Activated CD8-positive, alpha-beta memory T cell treated with anti-CD3 and anti-CD28 coated beads for 48 hours (primary cell): ENCODE measurements at places on chromosomes 4 and X.

- no peak for DNase-seq
Measured at GRCh38 chr4:55407119-55407518, 11.4 kb downstream of the TMEM165 start.

DNA sequence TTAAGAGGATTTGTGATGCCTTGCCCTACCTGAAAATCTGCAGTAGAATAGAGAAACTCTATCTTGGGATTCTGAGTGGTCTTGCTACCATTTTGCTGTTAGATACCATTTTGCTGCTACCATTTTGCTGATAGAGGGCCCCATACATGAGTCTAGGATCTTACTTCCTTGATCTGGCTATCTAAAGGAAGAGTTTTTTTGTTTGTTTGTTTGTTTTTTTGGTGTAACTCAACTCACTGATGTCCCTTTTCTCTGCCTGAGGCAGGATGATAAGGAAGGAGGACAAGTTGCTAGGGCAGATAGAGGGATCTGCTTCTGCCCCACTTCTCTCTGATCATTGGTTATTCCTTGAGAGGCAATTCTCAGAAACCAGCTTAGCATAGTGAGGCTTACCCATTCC, 31.0 kb downstream of the XK start:
- no peak for DNase-seq

DNA sequence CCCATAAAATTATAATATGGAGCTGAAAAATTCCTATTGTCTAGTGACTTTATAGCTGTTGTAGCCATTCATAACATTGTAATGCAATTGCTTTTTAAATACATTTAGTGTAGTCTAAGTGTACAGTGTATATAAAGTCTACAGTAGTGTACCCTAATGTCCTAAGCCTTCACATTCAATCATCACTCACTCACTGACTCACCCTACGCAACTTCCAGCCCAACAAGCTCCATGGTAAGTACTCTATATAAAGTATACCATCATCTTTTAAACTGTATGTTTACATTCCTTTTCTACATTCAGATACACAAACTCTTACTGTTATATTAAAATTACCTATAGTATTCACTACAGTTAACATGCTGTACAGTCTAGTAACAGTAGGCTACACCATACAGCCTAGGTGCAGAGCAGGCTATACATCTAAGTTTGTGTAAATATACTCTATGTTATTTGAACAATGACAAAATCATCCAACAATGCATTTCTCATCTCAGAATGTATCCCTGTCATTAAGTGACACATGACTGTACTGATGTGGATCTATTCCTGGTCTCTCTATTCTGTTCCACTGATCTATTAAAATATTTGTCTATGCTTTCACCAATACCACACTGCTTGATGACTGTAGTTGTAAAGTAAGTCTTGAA, 33.7 kb downstream of the CLOCK start:
- no peak for DNase-seq

DNA sequence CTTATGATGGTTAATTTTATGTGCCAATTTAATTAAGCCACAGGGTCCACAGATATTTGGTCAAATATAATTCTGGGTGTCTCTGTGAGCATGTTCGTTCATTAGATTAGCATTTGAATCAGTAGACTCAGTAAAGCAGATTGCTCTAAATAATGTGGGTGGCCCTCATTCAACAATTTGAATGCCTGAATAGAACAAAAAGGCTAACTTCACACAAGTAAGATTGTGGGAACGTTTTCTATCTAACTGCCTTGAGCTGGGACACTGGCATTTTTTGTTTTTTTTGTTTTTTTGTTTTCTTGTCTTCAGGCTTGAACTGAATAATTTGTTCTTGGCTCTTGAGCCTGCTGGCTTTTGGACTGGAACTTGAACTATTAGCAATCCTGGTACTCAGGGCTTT, 292.4 kb upstream of the SPANXN4 start:
- DNase-seq: no peak

GRCh38 chr4:87031920-87032319, 97.1 kb downstream of the AFF1 start:
- DNase-seq: no peak

DNA sequence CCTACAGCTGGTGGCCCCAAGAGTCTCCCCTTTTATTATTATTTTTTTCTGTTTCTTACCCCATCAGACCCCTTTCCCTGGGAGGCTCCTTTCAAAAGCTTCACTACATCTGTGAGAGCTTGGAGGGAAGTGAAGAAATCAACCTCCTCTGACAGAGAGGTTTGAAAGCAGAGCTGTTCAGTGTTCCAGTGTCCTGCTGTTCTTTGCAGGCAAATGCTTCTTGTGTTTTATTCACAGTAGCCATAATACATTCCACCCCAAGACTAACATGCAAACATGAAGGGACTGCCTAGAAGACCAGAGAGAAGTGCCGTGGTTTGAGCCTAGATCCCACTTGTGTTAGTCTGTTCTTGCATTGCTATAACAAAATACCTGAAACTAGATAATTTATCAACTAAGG, 192.1 kb downstream of the PTTG2 start:
- no peak for DNase-seq

DNA sequence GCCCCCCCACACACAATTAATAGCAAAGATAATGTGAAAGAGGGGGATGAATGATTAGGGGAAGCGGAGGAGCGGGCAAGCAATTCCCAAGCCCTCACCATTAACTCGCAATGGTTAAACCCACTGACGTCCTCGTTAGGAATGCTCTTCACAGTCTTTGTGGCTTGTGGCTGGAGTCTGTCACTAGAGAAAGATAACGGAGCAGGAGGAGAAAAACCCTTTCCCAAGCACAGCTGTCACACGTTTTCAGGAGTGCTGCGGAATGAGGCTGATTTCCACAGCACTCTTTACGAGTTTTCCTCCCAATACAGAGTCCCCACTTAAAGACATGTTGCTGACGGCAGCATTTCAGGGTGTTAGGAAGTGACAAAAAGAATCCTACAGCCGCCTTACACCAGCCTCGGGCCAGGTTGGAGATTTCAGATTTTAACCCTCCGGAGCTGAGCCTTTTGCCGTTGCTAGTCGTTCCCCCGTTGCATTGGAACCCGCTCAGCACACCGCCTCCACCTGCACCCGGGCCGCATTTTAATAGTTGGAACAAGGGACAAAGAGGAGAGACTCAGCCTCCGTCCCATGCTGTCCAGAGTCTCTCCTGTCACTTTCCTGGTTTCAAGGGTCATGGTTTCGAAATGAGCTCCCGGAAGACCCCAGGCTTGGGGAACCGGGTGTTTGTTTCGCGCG, 92.2 kb downstream of the GEMIN8 start:
- DNase-seq: no peak

DNA sequence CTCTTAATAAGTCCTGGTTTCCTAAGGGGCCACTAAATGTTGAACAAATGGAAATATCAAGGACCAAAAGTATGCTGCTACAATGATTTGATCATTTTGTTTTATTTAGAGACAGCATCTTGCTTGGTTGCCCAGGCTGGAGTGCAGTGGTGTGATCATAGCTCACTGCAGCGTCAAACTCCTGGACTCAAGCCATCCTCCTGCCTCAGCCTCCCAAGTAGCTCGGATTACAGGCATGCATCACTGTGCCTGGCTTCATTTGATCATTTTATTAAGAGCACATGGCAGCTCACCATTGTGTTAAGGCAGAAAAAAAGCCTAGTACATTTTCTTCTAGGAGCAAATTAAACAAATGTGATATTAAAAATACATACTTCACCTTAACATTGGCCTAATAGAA, 52.7 kb downstream of the DCLK2 start:
- DNase-seq: no peak

GRCh38 chr4:69484011-69484410, 11.7 kb downstream of the UGT2B4 start:
- no peak for DNase-seq

DNA sequence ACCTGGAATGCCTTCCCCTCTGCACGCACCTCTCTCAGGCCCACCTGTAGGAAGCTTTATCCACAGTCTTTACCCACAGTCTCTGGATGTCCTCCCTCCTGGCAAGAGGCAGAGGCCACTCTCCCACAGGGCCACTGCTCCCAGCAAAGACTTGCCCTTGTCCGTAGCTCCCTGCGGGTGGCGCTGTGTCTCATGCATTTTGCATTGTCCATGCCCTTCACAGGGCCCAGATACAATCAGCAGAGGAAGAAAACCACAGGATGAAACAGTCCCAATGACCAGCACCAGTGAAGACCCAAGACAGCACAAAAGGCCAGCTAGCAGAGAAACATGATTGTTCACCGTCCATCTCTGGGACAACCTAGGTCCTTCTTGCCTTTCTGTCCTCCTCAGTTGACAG, 2.1 kb upstream of the NSG1 start:
- DNase-seq: no peak

- DNase-seq: no peak
Measured at GRCh38 chrX:97416461-97416860, 532.8 kb downstream of the RPA4 start.

GRCh38 chrX:28946846-28947245, 359.6 kb downstream of the IL1RAPL1 start:
- no peak for DNase-seq

DNA sequence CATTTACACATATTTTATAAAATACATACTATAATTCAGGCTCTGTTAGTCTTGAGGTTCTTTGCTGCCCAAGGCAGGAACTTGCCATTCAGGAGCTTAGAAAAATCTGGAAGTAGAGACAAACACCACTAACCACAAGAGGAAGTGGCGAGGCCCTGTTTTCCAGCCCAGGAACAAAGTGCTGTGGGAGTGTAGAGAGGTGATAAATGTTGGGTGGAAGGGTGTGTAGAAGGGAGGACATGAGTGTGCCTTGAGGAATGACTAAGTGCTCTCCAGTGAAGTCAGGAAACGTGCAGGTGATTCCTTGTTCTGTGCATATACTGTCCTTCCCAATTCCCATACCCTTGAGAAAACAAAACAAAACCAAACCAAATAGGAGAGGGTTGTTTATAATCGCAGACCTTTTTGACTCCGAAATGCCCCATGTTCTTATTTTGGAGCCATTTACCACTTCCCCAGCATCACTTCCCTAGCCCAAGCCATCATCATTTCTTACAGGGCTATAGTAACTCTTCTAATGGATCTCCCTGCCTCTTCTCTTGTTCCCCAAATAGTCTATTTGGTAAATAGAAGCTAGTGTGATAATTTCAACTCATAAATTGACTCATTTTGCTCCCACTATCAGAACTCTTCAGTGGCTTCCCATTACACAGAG, 83.2 kb downstream of the GPAT3 start:
- no peak for DNase-seq

DNA sequence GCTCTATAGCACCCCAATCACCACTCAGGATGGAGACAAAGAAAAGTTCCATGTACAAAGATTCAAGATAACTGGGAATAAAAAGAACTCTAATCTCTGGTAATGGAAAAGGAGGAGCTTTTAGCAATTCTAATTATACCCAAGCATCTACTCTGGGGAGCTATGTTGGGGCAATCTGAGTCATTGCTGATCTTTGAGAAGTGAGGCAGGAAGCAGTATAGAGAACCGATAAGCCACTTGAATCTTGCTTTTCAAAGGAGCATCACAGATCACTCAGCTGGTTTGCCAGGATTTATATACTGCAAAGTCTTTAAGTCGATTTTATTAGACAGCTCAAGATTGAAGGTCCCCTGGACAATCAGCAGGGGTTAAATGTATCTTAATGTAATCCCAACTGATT, 220.0 kb downstream of the ENOX2 start:
- no peak for DNase-seq

DNA sequence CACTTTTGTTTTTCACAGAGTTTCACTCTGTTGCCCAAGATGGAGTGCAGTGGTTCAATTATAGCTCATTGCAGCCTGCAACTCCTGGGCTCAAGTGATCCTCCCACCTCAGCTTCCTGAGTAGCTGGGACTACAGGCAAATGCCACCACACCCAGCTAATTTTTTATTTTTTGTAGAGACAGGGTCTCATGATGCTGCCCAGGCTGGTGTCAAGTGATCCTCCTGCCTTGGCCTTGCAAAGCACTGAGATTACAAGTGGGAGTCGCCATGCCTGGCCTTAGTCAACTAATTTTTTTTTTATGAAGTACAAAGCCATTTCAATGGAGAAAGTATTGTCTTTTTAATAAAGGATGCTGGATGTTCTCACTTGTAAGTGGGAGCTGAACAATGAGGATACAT, 51.3 kb upstream of the UXT start:
- no peak for DNase-seq

DNA sequence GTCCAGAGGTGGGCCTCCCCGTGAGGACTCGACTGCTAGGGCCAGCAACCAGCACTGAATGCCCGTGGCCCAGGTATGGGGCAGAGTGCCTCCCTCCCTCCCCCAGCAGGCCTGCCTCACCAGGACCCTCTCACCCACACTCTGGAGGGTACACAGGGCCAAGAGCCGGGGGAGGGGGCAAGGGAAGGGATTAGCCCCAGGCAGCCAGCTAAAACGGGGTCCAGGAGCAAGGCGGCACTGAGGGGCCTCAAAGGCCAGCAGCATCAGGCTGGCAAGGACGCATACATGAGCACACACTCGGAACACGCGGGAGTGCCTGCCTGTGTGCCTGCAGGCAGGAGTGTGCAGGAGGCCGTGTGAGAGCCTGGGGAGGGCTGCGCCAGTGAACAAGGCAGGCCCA, 18.3 kb upstream of the DUSP9 start:
- no peak for DNase-seq

DNA sequence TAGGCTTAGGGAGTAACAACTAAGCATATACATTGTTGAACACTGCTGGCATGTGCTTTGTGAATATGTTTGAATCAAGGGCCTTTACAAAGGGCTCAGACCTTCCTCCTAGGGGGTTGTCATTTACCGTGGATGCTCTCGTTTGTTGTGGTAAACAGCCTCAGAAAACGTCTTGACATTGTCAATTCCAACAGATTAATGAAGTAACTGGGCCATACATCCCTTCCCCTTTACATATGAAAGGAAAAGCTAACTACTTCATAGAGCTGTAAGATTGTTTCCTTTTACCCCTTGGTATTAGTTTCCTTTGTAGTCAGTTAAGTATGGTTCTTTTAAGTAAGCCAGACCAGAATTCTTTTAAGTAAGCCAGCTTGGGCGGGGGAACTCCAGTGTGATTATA, 42.9 kb downstream of the FAT4 start:
- DNase-seq: no peak

DNA sequence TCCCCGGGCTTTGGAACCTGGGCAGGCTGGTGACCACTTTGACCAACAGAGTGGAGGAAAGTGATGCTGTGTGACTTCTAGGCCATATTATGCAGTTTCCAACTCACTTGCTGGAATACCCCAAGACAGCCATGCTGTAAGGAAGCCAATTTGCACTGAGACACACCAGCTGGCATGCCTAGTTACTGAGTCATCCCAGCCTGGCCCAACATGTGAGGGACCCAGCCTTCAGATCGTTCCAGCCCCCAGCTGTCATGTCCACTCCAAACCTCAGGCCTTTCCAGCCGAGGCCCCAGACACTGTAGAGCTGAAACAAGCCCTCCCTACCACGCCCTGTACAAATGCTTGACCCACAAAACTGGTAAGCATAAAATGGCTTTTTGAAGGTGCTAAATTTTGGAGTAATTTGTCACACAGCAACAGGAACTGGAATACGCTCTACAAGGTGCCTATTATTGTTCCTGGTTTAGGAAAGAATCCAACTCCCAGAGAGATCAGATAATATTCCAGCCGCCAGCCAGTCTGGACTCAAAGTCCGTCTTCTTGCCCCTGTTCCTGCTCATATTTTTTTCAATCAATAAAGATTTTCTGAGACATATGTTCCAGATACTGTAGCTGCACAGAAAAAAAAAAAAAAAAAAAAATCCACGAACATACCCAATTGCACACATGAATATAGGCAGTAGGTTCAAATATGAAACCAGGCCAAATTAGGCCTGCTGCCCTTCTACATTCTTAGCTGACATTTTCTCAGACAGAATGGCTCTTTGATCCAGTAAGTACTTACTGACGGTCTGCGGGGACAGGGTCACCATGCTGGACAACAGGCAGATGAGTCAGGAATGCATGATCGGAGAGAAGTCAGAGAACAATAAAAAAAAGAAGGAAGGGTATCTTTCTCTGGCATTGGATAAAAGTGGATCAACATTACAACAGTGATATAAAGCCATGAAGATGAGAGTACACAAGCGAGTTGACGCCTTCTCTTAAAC, 35.1 kb downstream of the SH3KBP1 start:
- DNase-seq: no peak
